ENCODE measurements at places on chromosomes 1 and 21. TPM values are rescaled to one million over a fixed set of nuclear protein-coding genes. Genes with fewer than 3 reads are reported as not detected.

GRCh38 chr1:92424381-92424780 lies 62.3 kb downstream of the GFI1 start:
- DNase-seq: no peak

ADORA3 gene
- total RNA-seq: not detected

DNA sequence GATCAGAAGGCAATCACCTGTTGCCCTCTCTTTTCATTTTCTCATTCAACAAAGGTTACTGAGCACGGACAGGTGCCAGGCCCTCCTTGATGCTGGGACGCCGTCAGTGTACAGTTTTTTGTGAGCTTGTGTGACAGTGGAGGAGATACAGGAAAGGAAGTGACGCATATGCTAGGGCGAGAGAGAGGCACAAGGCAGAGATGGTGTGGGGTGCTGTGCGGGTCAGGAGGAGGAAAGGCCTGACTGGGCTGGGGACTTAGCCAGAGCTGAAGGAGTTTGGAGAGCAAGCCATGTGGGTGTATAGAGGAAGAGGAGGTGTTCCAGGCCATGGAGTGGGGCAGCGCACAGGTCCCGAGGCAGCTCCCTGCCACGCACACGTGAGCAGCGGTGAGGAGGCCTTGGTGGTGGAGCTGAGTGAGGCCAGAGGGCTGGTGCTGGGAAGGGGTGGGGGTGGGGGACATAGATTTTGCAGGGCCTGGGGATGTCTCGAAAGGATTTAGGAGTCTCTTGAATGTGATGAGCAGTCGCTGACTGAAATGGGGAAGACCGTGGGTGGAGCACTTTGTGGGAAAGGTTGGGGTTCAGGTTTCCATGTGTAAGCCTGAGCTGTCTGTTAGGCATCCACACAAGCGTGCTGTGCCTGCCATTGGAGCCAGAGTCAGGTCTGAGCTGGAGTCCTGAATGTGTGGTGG lies 46.0 kb downstream of the TRAPPC10 start:
- DNase-seq: no peak

- no peak for DNase-seq
These were observed 114.2 kb downstream of the ZC3H11B start for GRCh38 chr1:219498666-219499065.

DNA sequence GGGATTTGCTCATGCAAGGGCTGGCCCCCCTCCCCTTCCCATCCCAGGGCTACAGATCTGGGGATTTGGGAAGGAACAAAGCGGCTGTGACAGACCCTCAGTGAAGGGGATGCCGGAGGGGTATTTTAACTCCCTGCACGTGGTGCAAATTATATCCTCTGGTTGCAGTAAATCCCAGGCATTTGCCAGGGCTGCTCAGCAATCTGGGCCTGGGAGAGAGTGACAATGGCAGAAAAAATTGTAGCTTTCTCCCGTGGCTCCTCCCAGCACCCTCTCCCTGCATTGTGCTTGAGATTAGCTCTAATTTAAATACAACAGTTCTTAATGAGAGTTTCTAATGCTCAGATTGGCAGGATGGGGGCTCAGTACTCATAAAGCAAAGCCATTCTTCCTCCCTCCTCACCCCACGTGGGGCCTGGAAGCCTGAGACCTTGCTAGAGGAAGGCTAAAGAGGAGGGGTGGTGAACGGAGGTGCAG lies 129.9 kb upstream of the CD34 start:
- no peak for DNase-seq

GRCh38 chr1:115373305-115373704 lies 35.3 kb upstream of the NGF start:
- DNase-seq: no peak

GRCh38 chr1:231982871-231983587 lies 356.4 kb downstream of the DISC1 start:
- DNase-seq: peak; percentile 38

DNA sequence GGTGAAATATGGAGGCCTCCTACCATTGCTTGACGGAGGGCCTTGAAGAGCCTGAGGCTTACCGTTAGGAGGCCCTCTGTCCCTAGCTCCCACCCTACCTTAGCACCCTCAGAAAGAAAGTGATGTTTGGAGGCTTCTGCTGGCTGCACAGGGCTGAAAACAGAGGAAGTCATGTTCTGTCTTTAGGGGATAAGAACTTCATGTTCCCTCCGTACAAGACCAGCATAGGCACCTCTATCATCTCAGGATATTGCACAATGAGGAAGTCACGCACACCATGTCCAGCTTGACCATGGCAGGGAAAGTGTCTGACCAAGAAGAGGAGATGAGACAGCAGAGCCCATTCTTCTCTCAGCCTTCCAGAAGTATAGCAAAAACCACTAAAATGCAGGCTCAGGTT lies 13.8 kb downstream of the ADORA3 start:
- no peak for DNase-seq

GRCh38 chr1:9068981-9069325 lies 482 bp downstream of the SLC2A5 start:
- no peak for DNase-seq

NEXN gene
- total RNA-seq: 3.3 TPM

- no peak for DNase-seq
These were observed 154.5 kb upstream of the ADGRL4 start for GRCh38 chr1:79161077-79161476.

- DNase-seq: peak; percentile 96
These were observed at the start of gene KLHDC9 for GRCh38 chr1:161098210-161099068. KLHDC9 (plus strand) TSS chr1:161098361; CDS start chr1:161098536, 175 bp downstream.

DNA sequence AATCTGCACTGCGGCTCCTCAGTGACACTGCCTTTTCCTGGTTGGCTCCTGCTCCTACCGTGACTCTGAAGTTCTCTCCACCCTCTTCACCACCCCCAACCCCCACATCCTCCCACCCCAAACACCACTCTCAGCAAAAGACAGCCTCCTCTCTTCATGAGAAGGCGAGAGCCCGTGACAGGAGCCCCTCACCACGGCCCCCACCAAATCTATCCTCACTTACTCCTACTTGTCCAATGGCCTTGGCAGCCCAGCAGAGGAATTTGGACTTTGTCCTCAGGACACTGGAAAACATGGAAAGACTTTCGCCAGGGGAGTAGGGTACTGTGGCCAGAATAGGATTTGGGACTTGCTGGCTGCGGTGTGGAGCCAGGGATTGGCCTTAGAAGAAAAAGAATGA lies 6.9 kb downstream of the TMEM125 start:
- DNase-seq: peak; percentile 10

CELA3A gene
- not detected for total RNA-seq

DNA sequence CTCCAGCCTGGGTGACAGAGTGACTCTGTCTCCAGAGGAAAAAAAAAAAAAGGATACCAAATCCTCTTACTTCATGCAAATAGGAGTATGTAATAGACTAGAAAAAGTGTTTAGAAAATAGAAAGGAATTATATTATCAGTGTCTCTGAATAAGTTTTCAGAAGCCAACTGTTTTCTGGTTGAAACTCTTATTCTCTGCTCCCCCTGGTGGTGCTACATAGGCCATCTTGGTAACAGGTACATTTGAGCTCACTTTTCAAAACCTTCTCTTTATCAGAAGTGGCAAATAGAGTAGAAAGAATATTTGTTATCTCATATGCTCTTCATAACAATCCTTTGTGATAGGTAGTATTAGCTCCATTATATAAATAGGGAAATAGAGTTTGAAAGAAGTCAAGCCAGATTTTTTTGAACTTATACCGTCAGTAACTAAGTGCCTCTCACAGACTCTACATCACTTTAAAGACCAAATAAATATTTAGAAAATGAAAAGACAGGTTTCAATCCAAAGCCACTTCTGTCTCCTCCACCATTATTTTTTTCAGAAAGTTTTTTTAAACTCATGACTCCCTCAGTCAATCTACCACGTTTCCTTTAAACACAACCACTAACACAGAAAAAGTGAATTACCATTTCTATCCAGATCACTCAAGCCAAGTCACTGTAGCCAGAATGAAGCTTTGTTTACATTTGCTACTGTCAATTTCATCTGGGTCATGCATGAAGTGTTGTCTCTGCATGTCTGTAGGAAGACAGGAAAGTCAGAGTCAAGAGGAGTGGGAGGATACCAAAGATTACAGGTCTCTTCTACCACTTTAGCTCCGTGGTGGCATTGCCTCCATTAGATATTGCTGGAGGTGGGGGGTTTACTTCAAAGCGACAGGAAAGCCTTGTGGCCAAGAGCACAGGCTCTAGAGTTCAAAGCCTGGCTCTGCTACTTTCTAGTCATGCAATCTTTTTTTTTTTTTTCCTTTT lies 45.6 kb downstream of the IL23R start:
- DNase-seq: no peak

TPTE gene
- total RNA-seq: not detected

NBPF19 gene
- total RNA-seq: 6.6 TPM

SFN gene
- total RNA-seq: 3.8 TPM

DNA sequence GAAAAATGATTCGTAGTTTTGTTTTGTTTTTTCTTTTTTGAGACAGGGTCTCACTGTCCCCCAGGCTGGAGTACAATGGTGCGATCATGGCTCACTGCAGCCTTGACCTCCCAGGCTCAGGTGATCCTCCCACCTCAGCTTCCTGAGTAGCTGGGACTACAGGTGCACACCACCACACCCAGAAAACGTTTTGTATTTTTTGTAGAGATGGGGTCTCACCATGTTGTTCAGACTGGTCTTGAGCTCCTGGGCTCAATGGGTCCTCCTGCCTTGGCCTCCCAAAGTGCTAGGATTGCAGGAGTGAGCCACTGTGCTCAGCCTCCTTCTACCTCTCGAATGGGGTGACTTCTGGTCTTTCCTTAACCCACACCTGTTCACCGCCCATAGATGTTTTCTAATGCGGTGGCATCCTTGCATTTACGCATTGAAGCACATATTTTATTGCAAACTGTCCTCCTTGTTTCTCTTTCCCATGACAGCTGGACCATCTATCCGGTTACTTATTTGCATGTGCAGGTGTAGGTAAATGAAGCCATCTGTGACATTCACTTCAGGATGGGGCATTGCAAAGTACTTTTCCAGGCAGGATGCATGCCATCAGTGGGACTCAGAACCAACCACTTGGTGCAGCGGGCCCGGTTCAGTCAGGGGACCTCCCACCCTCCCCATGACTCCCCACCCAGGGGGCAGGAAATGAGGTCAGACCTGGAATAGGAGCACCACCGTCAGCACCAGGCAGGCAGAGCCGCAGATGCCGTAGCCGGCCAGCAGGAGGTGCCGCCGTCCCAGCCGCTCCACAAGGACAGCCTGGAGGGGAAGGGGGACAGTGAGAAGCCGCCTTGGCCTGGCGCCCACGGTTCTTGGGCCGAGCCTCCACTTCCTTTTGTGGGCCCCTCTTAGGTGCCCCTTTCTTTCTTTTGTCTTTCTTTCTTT lies 16.5 kb downstream of the SLC2A7 start:
- peak; percentile 92 for DNase-seq

DNA sequence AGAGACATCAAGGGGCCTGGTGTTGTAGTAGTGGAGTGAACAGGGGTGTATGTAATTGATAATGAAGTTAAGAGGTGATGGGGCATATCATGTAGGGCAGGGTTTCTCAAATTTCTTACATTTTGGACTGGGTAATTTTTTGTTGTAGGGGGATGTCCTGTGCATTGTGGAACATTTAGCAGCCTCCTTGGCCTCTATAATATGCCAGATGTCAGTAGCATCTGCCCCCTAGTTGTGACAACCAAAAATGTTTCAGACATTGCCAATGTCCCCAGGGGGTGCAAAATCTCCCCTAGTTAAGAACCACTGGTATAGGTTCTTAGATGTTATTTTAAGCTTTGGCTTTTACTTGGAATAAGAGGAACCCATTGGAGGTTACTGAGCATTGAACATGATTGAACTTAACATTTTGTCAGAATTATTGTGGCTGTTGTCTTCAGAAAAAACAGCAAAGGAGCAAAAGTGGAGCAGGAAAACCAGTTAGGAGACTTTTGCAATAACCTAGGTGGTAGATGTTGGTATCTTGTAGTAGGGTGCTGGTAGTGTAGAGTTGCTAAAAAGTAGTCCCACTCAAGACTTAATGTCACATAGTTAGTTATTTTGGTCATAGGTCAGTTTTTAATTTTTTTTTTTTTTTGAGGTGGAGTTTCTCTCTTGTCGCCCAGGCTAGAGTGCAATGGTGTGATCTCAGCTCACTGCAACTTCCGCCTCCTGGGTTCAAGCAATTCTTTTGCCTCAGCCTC lies 6.2 kb downstream of the ZNF326 start:
- no peak for DNase-seq
